Stimulated activated CD8-positive, alpha-beta memory T cell treated with anti-CD3 and anti-CD28 coated beads, Interleukin-4, amount 100 ng/mL, for 4 hours (primary cell): ENCODE measurements at places on chromosomes 6 and 20.

DNA sequence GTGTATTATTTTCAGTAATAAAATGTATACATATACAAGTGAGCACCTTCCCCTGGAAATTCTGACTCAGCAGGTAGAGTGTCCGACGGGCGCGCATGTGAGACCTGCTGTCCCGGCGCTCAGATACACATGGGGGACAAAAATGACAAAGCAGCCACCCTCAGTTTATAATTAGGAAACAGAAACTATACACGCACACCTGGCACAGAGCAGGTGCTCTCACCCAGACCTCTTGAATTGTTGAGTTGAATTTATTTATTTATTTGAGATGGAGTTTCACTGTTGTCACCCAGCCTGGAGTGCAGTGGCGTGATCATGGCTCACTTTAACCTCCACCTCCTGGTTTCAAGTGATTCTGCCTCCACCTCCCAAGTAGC, 180.4 kb downstream of the ZDHHC14 start:
- DNase-seq: no peak

DNA sequence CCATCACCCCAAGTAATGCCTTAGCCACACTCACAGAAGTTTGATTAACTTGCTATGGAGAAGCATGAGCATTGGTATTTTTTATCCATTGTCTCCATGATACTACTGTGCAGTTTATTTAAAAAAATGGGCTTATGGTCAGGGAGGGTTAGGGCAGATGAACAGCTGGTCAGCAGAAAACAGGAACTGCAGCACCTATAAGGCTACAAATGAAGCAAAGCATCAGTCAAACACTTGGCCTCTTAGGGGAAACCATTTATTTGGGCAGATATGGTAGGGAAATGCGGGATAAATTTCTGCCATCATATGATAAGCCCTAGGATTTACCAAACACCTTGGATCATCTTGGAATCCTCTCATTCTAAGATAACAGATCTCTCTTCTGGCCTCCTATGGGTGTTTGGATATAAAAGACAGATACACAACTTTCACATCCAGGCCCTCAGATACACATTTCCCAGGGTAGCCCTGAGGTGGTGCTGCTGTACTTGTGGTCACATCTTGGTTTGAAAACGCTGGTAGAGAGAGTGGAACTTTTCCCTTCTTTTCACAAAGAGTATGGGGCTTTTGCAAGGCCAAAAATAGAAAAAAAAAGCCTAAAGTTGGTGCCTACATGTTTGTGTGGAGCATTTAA, 42.8 kb upstream of the AHI1 start:
- DNase-seq: no peak

DNA sequence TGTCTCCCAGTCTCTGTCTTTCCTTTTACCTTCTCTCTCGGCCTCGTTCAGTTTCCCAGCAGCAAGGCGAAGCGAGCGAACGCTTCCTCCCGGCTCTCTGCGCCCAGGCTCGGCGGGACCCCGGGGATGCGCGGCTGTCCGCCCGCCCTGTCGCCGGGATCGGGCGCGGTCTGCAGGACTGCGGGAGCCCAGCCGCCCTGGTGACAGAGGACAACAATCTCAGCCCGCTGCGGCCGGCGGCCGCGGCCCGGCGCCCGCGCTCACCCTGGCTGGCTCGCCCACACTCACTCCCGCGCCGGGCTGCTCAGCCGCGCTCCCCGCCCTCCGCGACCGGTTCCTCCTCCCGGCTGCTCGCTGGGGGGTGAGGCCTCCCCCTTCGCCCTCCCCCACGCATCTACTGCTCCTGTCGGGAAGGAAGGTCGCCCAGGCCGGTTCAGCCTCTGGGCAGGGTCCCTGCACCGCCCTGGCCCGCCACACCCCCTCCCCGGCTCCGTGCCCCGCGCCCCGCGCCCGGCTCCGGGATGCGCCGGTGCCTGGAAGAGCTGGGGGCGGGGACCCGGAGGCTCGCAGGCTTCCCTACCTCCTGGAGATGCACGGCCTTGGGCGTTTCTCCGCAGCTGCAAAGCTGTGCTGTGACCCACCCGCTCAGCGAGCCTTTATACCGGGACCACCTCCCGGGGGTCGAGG, 410 bp downstream of the SYNE1 start:
- no peak for DNase-seq

DNA sequence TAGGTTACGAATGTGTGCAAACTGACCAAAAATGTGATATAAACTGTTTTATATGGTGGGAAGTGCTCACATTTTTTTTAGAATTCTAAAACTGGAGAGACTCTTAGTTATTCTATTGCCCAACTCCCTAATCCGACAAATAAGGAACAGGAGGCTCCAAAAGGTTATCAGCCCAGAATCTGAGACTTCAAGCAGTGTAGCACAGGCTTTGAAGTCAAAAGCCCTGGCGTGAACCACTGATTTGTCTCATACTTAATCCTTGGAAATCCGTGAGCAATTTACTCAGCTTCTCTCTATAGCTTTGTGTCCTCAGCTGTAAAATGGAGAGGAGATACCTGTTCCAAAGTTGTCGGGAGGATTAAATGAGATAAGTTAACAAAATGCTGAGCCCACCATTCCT, 368.8 kb upstream of the SASH1 start:
- no peak for DNase-seq

DNA sequence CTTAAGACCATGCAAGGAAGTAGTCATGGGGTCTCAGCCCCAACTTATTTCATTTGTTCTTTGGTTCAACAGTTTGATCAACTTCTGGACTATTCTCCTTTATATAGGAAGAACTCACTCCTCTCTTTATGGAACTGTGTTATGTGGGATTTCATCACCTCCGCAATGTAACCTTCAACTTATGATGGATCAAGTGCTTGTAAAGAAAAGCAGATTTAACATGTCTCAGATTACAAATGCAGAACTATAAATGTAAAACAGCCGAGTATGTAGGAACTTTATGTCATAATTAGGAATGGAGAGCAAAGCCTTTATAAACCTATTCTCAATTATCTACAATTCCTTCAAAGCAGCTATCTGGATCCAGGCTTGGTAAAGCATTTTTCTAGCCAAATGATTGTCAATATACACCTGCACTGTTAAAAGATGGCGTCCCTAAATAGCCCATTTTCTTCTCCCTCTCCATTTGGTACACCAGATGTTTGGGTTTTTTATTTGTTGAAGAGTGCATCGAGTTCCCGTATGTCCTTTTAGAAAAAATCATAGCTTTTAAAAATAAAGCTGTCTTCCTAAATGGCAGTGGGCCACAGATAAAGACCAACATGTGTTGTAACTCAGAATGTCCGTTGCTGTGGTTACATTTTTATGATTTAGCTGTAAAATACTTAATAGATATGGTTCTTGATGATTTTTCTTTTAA, 985.1 kb upstream of the SLC35B3 start:
- DNase-seq: no peak

GRCh38 chr6:127933137-127933536, 32.3 kb upstream of the THEMIS start:
- DNase-seq: no peak

DNA sequence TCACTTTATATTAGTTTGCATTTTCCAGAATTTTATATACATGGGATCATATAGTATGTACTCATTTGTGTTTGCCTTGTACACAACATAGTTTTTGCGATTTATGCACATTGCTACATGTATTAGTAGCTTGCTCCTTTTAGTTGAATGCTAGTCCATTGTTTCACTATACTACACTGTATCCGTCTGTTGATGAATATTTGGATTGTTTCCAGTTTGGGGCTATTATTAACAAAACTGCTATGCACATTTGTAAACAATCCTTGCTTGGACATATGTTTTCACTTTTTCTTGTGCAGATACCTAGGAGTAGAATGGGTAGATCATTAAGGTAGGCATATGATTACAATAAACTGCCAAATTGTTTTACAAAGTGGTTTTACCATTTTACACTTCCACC, 3.9 kb upstream of the LRRC1 start:
- no peak for DNase-seq

GRCh38 chr6:101883505-101883904, 490.0 kb downstream of the GRIK2 start:
- no peak for DNase-seq

DNA sequence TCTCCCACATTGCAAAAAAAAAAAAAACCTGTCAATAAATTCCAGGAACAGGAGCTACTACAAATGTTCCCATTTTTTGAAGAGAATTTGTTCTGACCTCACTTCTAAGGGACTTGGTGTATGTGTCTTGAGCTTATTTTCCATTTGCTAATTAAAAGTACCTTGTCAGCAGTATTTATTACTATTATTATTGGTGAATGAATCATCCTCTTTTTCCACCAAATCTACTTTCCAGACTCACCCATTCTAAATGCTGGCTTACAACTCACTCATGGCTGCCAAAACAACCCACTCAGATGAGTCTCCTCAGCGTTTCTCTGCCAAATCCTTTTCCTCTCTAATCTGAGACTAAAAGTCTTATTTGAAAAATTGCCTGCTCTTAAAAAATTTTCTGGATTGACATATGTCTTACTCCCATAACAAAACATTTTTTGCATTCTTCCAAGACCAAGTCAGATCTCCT, 33.2 kb upstream of the TASP1 start:
- DNase-seq: no peak

DNA sequence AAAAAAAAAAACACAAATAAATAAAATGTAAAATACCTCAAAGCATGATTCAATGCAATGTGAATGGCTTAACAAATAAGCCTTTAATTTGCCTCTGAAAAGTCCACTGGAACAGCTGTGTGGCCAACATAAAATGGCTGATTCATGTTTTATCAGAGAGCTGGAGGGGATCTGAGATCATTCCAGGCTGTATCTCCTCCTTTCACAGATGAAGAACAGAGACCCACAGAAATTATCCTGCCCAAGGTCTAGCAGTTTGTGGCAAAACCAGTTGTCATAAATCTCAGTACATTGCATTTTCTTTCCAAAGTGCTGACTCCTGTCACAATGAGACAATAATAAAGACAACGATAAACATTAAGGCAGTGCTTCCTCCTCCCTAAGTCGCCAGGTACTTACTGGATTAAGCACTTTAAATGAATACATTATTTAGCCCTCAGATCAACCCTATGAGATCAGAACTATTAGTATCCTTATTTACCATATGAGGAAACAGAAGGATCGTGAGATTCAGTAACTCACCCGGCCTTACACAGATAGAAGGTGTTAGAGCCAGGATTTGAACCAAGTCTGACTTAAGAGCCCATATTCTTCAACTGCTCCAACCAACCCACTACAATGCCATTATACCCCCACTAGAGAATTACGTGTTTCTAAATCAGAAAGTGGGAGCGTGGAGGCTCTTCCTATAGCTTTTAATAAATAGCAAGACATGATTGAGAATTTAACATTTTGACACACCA, 118.3 kb downstream of the KIF13A start:
- no peak for DNase-seq

- DNase-seq: no peak
Observed at GRCh38 chr20:54002741-54003140, 67.7 kb downstream of the BCAS1 start.

- DNase-seq: no peak
Observed at GRCh38 chr20:49843770-49844380, 31.2 kb downstream of the SLC9A8 start.

- DNase-seq: no peak
Observed at GRCh38 chr6:169984181-169985120, 233.0 kb downstream of the ERMARD start.

- DNase-seq: no peak
Observed at GRCh38 chr20:55961376-55962330, 43.7 kb downstream of the CBLN4 start.

DNA sequence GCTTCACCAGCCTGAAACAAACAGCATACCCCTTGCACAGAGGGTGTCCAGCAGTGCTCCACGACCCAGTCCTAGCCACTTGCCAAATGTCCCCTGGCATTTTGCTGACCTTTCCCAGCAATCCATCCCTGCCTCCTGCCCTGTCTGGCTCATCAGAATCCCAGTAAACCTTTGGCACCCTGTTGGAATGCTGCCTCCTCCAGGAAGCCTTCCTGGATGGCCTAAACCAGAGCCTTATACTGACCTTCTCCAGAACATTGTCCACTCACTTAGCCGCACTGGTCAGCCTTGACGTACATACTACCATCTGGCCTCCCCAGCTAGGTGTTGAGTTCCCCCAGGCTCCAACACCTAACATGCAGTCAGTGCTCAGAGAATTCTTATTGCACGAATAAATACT, 2.0 kb upstream of the PACSIN1 start:
- DNase-seq: no peak

DNA sequence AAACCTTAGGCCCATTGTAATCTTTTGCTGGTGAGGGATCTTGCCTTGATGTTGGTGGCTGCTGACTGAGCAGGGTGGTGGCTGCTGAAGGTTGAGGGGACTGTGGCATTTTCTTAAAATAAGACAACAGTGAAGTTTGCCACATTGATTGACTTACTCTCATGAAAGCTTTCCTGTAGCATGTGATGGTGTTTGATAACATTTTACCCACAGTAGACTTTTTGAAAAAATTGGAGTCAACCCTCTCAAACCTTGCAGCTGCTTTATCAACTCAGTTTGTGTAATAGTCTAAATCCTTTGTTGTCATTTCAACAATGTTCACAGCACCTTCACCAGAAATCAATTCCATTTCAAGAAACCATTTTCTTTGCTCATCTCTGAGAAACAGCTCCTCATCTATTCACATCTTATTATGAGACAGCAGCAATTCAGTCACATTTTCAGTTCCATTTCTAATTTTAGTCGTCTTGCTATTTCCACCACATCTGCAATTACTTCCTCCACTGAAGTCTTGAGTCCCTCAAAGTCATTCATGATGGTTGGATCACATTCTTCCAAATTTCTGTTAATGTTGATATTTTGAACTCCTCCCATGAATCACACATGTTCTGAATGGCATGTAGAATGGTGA, 37.2 kb downstream of the CST9L start:
- no peak for DNase-seq

DNA sequence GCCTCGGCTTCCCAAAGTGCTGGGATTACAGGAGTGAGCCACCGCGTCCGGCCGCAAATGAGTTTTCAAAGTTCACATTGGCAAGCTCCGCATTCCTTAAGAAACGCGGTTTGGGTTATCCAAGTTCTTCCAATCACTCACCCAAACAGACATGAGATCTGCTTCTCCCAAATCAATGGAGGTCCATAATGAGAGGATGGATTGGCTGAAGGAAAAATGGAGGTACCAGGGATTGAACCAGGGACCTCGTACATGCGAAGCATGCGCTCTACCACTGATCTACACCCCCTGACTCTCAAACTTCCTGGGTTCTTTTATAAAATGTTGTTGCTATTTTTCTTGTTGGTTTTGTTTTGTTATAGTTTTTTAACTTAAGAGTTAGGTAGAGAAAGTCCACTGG, 170.0 kb downstream of the GPX5 start:
- DNase-seq: no peak

DNA sequence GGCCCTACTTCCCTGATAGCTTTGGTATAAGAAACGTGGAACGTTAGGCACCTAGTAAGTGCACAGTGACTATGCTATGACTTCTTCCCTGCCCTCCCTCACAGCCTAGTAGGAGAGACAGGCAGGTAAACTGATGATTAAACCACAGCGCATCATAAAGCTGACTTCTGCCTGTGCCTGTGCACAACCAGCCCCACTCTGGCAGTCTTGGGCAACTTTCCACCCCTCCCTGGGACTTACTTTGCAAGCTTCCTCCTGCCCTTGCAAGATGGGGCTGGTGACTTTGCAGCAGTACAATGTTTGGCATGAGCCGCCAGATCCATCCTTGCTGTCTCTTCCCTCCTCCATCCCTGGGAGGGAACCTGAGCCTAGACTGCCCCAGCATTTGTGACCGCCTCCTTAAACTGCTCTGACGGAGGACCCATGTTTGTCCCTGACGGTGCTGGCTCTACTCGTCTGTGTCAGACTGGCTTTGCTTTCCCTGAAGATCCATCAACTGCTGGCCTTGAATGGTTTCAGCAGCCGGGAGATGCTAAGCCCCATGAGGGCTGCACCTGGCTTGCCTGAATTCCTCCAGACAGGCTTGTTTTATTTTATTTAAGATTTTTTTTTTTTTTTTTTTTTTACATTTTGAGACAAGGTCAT, 36.1 kb downstream of the EFCAB8 start:
- no peak for DNase-seq
